ENCODE measurements at places on chromosomes 5 and 9.

GRCh38 chr5:14675865-14676300, 11.4 kb downstream of the OTULIN start:
- no peak for DNase-seq

- DNase-seq, result no peak
Observed at GRCh38 chr5:132459983-132460838, 30.4 kb downstream of the IRF1 start.

DNA sequence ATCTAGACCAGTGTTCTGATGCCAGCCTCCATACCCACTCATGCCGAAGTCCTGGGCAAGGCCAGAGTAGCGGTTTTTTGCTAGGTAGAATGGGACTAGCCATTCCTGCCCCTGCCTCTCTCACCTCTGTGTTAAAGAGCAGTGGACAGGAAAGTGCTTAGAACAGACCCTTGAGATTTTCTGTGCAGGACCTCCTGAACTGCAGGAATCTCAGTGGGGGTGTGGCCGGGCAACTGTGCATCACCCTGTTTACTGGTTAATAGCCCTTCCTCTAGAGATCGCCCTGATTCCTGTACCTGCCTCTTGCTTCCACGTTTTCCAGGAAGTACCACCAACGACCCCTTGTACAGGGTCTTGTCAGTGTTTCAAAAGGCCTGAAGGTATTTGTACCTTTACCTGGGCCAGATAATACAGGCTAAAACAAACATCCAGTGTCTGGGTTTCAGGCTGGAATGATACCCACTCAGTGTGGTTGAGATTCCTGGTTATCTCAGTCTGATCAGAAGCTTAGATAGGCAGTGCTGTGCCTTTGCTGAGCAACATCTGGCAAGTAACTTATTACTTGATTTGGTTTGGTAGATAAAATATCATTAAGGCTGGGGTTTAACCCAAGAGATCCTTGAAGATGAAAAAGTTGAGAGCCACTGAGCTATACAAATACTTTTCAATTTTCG, 65.9 kb downstream of the RGS3 start:
- DNase-seq, result no peak

GRCh38 chr5:9126490-9126889, 419.4 kb downstream of the SEMA5A start:
- DNase-seq, result no peak

- no peak for DNase-seq
Observed at GRCh38 chr5:74212336-74212735, 428.2 kb downstream of the ENC1 start.

- no peak for DNase-seq
Observed at GRCh38 chr9:113320051-113320450, 16.9 kb upstream of the RNF183 start.

DNA sequence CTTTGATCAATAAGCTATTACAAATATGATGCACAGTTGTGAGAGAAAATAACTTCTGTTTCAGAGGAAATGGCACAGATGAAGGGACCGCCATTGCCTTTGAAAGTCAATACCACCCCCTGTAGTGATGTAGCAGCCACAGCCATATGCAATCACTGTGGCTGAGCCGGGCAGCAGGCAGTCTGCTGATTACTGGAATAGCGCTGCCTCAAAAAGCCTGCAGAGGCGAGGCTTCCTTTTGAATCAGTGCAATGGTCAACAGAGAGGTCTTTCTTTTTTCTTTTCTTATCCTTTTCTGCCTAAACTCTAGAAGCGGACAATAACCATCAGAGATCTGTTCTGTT, 265.1 kb upstream of the TAS2R1 start:
- DNase-seq, result no peak

DNA sequence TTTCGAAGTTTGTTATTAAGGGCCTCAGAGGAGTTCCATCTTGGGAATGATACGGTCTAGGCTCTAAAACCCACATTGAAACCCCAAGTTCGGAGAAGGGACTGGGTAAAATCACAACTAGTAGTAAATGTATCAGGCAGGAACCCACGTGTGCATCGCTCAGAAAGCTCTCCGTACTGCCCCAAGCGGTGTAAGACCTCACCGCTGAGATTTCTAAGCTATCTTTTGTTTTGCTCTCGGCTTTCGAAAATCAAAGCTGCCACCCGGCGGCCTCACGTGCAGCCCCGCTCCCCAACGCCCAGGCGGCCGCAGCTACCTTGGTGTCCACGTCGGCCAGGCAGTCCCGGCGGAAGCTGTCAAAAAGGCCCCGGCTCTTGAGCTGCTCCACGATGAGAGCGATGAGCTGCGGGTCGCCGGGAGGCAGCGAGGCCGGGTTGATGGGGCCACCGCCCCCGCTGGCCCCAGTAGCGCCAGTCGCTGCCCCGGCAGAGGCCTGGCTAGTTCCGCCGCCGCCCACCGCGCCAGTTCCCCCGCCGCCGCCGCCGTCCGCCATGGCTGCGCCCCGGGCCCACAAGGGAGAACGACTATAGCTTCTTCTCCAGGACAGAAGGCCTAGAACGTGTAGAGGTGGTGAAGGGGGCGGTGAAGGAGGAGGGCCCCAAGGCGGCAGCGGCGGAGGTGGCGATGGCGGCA, 420 bp downstream of the BOD1 start:
- peak; percentile 35 for DNase-seq

- no peak for DNase-seq
Observed at GRCh38 chr5:64637144-64637543, 53.2 kb upstream of the SHISAL2B start.

DNA sequence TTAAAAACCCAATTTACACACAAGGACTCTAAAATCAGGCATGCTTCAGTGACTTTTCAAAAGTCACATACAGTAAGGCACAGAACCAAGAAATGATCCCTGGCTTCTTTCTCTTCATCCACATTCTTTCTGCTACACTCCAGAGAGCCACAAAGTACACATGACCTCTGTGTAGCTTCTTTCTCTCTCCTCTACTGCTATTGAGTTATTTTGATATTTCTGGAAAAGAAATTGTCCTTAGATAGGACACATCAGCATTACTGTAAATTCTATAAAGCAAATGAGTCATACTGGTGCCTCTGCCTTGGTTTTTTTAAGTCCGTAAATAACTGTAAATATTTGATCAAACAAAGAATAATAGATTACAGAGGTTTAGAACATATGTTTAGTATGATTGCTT, 96.3 kb downstream of the KIAA0825 start:
- DNase-seq, result no peak

GRCh38 chr9:120934281-120934680, 7.7 kb upstream of the TRAF1 start:
- no peak for DNase-seq

DNA sequence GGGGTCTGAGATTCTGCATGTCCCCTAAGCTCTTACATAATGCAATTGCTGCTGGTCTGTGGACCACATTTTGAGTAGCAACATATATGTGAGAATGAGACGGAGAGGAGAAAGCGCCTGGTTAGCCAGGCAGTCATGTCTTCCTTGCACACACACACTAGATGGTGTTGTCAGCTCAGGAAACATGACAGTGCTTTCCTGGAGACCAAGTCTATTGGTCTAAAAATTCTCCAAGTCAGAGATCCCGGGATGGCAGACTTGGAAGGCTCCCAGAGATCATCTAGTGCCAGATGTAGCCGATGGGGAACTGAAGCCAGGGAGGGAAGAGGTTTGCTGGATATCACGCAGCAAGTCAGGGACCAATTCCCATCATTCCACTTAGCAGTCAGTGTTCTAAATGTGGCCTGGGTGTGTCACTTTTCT, 53.4 kb downstream of the GALNT12 start:
- no peak for DNase-seq
